Uterus (tissue), 4 donors: ENCODE measurements at places on chromosomes 16 and 17. TPM values are rescaled to one million over a fixed set of nuclear protein-coding genes. Genes with fewer than 3 reads are reported as not detected.

The LPO gene
- total RNA-seq: not detected

The BCAS3 gene
- 75.1 TPM for total RNA-seq

The MEIOB gene
- total RNA-seq: 0.76 TPM

The EVI2B gene
- 0.76 TPM for total RNA-seq

The CA7 gene
- total RNA-seq: not detected

The CACNA1H gene
- total RNA-seq: 94.5 TPM

The TNK1 gene
- total RNA-seq: 0.26 TPM

DNA sequence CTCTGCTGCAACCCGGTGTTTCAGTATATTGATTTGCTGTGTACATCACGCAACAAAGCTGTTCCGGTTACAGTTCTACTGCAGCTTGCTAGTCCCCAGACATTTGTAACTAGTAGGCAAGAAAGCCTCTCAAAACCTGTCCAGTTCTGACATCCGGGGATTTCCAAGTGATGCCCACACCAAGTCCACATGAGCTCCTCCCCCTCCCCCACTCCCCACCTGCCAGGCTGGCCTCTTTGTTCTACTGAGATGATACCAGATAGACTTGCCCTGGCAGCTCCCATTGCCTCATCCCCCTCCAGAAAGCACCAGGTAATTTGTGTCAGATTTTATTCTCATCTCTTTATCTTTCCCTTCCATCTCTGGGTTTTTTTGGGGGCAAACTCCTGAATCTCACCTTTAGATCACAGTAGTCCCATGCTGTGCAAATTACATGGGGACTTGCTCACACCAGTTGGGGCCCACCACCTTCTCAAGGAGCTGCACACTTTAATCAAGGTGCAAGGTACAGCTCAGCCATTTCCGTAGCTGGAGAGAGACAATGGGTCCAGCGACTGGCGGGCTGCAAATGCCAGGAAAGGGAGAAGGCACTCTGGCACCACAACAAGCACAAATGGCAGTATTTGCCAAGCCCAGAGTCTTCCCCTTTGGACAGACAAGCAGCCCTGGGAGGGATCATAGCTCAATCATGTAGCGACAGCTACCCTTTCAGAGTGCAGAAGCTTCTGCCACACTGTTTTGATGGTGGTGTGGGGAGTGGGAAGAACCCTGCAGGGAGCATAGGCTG, 183.1 kb downstream of the CYLD start:
- H3K4me1 ChIP-seq: no peaks in the 10 kb centered on the region
- H3K27ac ChIP-seq: no peak overlapping the region
- no peak for DNase-seq

DNA sequence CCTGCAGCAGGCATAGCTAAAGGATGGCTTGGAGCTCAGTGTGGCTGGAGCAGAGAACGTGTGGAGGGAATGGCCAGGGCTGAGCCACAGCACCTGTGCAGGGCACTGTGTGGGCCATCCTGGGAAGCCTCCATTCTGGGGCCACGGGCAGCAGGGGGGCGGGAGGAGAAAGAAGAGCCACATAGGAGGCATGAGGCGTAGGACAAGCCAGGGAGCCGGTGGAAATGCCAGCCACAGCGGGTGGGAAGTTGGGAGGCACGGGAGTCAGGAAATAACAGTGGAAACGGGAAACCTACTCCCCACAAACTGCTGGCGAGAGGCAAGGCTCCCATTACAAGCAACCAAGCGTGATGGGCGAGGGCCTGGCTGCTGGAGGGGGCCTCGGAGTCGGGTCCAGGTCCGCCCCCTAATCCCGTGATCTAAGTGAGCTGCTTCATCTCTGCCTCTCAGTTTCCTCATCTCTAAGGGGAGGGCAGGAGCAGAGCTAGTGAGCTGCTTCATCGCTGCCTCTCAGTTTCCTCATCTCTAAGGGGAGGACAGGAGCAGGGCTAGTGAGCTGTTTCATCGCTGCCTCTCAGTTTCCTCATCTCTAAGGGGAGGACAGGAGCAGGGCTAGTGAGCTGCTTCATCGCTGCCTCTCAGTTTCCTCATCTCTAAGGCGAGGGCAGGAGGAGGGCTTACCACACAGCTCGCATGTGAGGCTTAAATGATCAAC, 104.9 kb downstream of the ADCY9 start:
- H3K27ac ChIP-seq: peak overlapping the region; percentile 47
- H3K4me3 ChIP-seq: no peak overlapping the region
- no peaks in the 10 kb centered on the region for H3K36me3 ChIP-seq
- no peaks in the 10 kb centered on the region for H3K4me1 ChIP-seq

GRCh38 chr16:3945751-3946603, 65.5 kb upstream of the CREBBP start:
- DNase-seq: no peak
- H3K4me3 ChIP-seq: no peak overlapping the region
- no peaks in the 10 kb centered on the region for H3K27me3 ChIP-seq
- no peaks in the 10 kb centered on the region for H3K36me3 ChIP-seq

DNA sequence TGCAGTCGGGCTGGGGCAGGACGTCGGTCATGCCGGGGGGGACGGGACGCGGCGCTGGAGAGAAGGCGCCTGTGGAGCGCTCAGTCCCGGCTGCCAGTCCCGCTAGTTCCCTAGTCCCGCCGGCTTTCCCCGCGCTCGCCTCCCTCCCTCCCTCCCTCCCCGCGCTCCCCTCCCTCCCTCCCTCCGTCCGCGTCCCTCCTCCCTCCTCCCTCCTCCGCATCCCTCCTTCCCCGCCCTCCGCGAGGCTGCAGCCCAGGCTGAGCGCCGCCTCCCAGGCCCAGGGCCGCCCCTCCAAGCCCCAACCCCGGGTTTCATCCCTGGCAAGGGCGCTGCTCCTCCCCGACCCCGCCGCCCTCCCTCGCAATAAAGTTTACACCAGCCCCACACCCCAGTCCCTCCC, 34.8 kb downstream of the TIMM22 start:
- no peaks in the 10 kb centered on the region for H3K4me1 ChIP-seq
- H3K36me3 ChIP-seq: no peaks in the 10 kb centered on the region
- H3K27ac ChIP-seq: peak overlapping the region; percentile 55

GRCh38 chr16:4087099-4087885, 28.9 kb downstream of the ADCY9 start:
- no peaks in the 10 kb centered on the region for H3K27me3 ChIP-seq
- no peaks in the 10 kb centered on the region for H3K36me3 ChIP-seq
- H3K4me3 ChIP-seq: no peak overlapping the region

DNA sequence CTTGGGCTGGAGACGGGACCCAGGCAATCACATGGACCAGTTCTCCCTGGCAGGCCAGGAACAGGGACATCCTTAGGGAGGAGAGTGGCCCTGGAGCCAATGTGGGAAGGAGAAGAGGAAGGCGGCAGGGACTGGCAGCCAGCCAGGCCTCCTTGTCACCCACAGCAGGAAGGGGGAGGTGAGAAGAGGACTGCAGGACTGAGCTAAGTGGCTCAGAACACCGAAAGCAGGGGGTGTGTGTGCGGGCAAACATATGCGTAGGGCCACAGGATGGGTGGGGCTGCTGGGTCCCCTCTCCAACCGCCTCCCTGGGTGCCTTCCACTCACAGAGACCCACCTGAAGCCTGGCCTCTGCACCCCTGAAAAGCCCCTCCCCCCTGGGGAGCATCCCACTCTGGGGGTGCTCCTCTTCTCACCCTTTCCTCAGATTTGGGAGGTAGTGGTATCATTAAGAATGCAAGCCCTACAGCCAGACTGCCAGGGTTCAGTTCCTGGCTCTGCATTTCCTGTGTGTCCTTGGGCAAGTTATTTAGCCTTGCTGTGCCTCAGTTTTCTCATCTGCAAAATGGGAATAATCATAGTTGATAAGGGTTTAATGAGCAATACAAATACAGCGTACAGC, 8.1 kb downstream of the PNMT start:
- H3K27ac ChIP-seq: no peak overlapping the region
- H3K4me1 ChIP-seq: no peaks in the 10 kb centered on the region
- no peak for DNase-seq
- no peaks in the 10 kb centered on the region for H3K27me3 ChIP-seq

GRCh38 chr17:71502443-71502842, 618.4 kb upstream of the SOX9 start:
- no peaks in the 10 kb centered on the region for H3K4me1 ChIP-seq
- no peaks in the 10 kb centered on the region for H3K27me3 ChIP-seq
- no peak overlapping the region for H3K4me3 ChIP-seq
- H3K36me3 ChIP-seq: no peaks in the 10 kb centered on the region
- no peak overlapping the region for H3K27ac ChIP-seq
- DNase-seq: no peak

- H3K36me3 ChIP-seq: no peaks in the 10 kb centered on the region
- no peaks in the 10 kb centered on the region for H3K4me1 ChIP-seq
- DNase-seq: no peak
- no peak overlapping the region for H3K4me3 ChIP-seq
- H3K27ac ChIP-seq: no peak overlapping the region
Measured at GRCh38 chr16:1466968-1467521, 7.8 kb downstream of the CLCN7 start.

- peak overlapping the region; percentile 17 for H3K4me3 ChIP-seq
- H3K27me3 ChIP-seq: no peaks in the 10 kb centered on the region
- H3K27ac ChIP-seq: peak overlapping the region; percentile 70
- DNase-seq: peak; percentile 88
Measured at GRCh38 chr17:41647940-41648410, 23.6 kb upstream of the KRT17 start.

- H3K4me3 ChIP-seq: no peak overlapping the region
- DNase-seq: peak; percentile 75
- peak overlapping the region; percentile 92 for H3K27ac ChIP-seq
- H3K27me3 ChIP-seq: no peaks in the 10 kb centered on the region
Measured at GRCh38 chr17:2239882-2240430, 63.6 kb downstream of the SMG6 start.

DNA sequence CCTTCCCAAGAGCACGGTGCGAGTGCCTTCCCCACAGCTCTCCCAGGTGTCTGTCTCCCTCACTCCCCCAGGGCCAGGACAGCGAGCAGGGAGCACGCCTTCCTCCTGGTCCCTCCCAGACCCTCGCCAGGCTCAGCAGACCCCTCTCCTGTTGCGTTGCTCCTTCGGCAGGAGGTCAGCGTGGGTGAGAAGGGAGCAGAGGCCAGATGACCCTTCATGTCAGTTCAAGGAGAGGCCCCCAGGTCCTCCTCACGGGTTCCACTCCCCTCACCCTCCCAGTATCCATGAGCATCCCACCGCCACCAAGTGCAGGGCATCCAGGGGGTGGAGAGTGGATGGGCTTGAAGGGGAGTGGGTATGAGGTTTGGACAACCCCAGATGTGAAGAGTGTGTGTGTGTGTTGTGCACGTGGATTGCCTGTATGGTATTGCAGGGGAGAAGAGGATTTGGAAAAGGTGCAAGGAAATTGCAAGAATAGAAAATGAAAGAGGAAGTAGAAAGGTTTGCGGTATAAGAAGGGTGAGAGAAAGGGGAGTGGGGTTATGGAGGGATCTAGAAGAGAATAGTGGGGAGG, 17.7 kb downstream of the SGCA start:
- H3K27ac ChIP-seq: peak overlapping the region; percentile 96
- no peak for DNase-seq
- H3K4me1 ChIP-seq: peaks cover 3% of the 10 kb centered on the region
- H3K36me3 ChIP-seq: no peaks in the 10 kb centered on the region
- no peak overlapping the region for H3K4me3 ChIP-seq
- no peaks in the 10 kb centered on the region for H3K27me3 ChIP-seq

- H3K27ac ChIP-seq: no peak overlapping the region
- no peaks in the 10 kb centered on the region for H3K27me3 ChIP-seq
Measured at GRCh38 chr16:77650761-77651160, 71.6 kb upstream of the NUDT7 start.

DNA sequence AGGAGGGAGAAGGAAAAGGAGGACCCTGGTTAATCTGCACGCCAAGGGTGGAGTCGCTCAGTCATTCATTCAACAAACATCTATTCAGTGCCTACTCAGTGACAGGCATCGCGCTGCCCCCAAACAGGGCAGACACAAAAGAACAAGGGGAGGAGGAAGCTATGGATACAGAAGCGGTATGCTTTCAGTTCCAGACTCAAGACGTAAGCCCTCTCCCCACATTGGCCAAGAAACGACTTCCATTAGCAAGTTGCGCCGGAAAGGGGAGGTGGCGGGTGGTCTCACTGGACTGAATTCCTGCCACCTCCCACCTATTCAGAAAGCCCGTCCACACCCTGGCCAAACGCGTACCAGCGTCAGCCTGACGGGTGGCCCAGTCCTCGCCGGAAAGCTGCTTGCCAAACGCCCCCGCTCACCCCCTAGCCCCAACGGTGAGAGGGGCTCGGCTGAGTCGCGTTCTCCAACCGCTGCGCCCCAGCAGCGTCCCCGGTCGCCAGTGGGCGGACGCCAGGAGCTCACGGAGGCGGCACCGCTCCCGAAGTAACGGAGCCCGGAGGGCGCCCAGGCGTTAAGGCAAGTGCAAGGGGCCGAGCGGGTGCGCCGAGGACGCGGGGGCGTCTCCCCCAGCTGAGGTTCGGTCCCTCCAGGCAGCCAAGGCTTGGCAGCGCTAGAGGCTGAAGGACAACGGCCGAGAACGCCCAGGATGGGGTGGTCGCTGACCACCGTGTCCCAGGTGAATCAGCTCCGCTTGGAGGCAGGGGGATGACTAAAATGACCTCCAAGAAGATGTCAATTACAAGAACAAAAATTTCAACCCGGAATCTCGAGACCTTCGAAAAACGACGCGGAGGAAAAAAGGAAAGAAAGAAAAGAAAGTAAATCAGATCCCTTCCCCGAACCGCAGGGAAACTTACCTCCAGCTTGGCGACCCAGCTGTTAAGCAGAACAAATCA, 470.7 kb downstream of the SOX9 start:
- no peaks in the 10 kb centered on the region for H3K36me3 ChIP-seq
- no peak for DNase-seq
- H3K4me1 ChIP-seq: no peaks in the 10 kb centered on the region
- H3K27ac ChIP-seq: no peak overlapping the region

GRCh38 chr17:72262766-72263165, 141.9 kb downstream of the SOX9 start:
- H3K36me3 ChIP-seq: no peaks in the 10 kb centered on the region
- H3K27me3 ChIP-seq: no peaks in the 10 kb centered on the region
- no peak for DNase-seq
- H3K4me1 ChIP-seq: no peaks in the 10 kb centered on the region
- H3K4me3 ChIP-seq: no peak overlapping the region

GRCh38 chr17:2338315-2338657, 985 bp downstream of the SGSM2 start:
- peaks cover 5% of the 10 kb centered on the region for H3K4me1 ChIP-seq
- no peaks in the 10 kb centered on the region for H3K27me3 ChIP-seq
- peak overlapping the region; percentile 85 for H3K4me3 ChIP-seq
- no peak for DNase-seq
- no peaks in the 10 kb centered on the region for H3K36me3 ChIP-seq

- DNase-seq: no peak
- no peak overlapping the region for H3K4me3 ChIP-seq
- no peak overlapping the region for H3K27ac ChIP-seq
- H3K4me1 ChIP-seq: no peaks in the 10 kb centered on the region
- no peaks in the 10 kb centered on the region for H3K36me3 ChIP-seq
- peaks cover 7% of the 10 kb centered on the region for H3K27me3 ChIP-seq
Measured at GRCh38 chr17:82353484-82353883, 5.6 kb upstream of the TEX19 start.

GRCh38 chr16:84667600-84668309, 19.4 kb downstream of the KLHL36 start:
- no peaks in the 10 kb centered on the region for H3K36me3 ChIP-seq
- no peak overlapping the region for H3K27ac ChIP-seq
- H3K27me3 ChIP-seq: no peaks in the 10 kb centered on the region

- H3K27me3 ChIP-seq: no peaks in the 10 kb centered on the region
- H3K36me3 ChIP-seq: no peaks in the 10 kb centered on the region
- H3K4me3 ChIP-seq: no peak overlapping the region
- no peaks in the 10 kb centered on the region for H3K4me1 ChIP-seq
- no peak for DNase-seq
Measured at GRCh38 chr16:21694609-21695008, 30.8 kb downstream of the OTOA start.
